ENCODE measurements at places on chromosomes 2 and 18.

GRCh38 chr18:78431606-78432005 is 548.0 kb upstream of the SALL3 start:
- no peak for DNase-seq

DNA sequence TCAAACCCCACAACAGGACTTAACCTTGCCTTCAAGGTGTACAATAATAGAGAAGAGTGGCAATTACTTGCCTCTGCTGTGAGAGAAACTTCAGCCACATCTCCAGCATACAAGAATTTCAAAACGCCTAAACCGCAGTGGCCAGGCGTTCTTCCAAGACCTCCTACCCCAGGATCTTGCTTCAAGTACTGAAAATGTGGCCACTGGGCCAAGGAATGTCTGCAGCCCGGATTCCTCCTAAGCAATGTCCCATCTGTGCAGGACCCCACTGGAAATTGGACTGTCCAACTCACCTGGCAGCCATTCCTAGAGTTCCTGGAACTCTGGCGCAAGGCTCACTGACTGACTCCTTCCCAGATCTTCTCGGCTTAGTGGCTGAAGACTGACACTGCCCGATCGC is 2.8 kb upstream of the CYB5A start:
- DNase-seq = no peak

DNA sequence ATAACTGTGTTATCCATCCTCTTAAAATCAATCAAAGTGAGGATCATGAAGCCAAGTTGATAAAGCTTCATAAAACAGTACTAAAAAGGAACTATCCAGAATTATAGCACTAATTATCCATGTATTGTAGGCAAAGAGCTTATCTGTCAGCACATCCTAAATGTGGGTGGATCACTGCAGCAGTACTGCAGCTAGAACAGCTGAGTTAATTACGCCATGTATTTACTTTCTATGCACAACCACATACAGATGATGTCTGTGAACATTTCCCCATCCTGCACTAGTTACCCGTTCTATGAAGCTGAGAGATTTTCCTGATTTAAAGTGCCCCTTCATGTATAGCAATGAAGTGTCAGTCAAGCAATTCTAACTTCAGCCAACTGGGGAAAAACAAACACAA is 96.6 kb downstream of the RAPH1 start:
- DNase-seq = no peak

- no peak for DNase-seq
Measured at GRCh38 chr2:224997802-224998201, 44.5 kb downstream of the DOCK10 start.

GRCh38 chr18:5166606-5167280 is 30.3 kb downstream of the AKAIN1 start:
- DNase-seq = no peak

GRCh38 chr2:81895620-81896250 is 1591.2 kb upstream of the LRRTM1 start:
- DNase-seq = no peak

DNA sequence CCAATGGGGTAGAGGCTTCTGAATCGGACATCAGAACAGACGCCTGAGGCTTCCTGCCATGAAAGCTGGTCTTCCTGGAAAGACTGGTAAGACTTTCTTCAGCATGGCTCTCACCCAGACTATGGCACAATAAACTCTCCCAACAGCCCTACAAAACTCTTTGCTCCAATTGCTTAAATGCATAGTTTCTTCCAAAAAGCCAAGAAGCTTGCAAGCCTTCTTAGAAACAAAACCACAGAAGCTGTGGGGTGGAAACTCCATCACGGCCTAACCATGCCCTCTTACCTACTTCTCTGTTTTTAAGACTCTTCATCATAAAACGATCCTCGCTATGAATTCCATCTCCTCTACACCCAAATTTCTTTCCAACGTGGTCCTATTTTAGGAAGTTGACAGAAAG is 48.2 kb downstream of the PAX8 start:
- DNase-seq = no peak

GRCh38 chr2:232959139-232959538 is 53.9 kb downstream of the NGEF start:
- no peak for DNase-seq

- no peak for DNase-seq
Measured at GRCh38 chr2:142112757-142113221, 18.0 kb downstream of the LRP1B start.

DNA sequence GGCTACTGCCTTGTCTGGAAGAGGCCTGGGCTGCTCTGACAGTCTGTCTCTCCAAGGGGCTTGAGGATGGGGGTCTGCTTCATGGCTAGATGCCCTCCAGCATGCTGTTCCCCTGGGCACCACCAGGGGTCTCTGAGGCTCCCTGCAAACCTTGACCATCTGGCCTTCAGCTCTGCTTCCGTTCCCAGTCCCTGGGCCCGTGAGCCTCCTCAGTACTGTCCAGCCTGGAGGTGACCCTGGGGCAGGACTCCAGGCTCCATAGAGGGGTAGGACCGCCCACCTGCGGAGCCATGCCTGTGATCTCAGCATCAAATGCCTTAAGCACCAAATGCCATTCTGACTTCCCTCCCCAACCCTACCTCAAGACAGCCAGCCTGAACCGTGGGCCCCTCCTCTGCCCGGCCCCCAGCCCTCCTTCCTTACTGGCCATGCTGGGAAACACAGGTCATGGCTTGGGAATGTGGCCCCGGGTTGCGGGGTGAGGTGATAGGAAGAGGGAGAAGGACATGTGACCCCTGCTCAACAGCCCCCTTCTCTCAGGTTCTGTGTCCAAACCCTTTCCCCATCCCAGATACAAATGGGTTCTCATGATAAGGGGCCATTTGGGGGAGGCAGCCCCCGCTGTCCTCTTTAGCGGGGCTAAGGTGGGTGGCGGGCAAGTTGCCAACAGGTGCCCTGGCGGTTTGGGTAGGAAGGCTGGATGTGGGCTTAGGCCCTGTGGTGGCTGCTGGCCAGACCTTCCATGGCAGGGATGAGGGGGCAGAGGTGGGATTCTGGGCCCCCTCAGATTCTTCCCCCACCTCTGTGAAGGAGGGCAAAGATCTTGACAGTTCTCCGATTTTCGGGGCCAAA is 25.0 kb downstream of the SPEG start:
- DNase-seq = no peak
